T-helper 2 cell (primary cell): ENCODE measurements at places on chromosomes 2 and 18.

DNA sequence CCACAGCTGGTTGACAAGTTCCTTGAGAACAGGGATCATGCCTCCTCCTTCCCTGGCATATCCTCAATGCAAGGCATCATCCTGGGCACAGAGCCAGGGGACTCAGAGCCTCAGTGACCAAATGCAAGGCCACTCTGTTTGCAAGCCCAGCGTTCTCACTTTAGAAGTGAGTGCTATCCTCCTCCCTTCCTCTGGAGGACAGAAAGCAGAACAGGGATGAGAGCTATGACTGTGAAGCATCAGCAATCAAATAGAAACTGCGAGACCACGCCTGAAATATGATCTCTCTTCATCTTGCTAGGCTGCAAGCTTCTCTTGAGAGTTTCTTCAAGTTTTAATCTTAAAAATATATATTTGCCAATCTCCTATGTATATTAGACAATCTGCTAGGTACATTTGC is 119.8 kb downstream of the LRATD1 start:
- DNase-seq, result no peak

GRCh38 chr2:240179186-240179815 is 38.8 kb upstream of the OTOS start:
- no peak for DNase-seq

- no peak for DNase-seq
Measured at GRCh38 chr2:173272849-173273248, 81.8 kb upstream of the CDCA7 start.

GRCh38 chr2:229133155-229133772 is 137.8 kb downstream of the PID1 start:
- no peak for DNase-seq
